Cardiac muscle cell (in vitro differentiated cells and primary cell): ENCODE measurements at places on chromosomes 13 and 19. TPM values are rescaled to one million over a fixed set of nuclear protein-coding genes. Genes with fewer than 3 reads are reported as not detected.

Gene ZNF681
- 2.7 and 3.2 TPM in 2 replicates for total RNA-seq

Gene CAPN12
- total RNA-seq: 1.6 and 10.9 TPM in 2 replicates

Gene CCNE1
- 11.7 and 15.9 TPM in 2 replicates for total RNA-seq

Gene TCF3
- total RNA-seq: 250 and 281 TPM in 2 replicates

Gene UQCRFS1
- 59.8 and 87.2 TPM in 2 replicates for total RNA-seq

Gene SIGLEC11
- total RNA-seq: 0.03 TPM in 1 of 2 replicates, not detected in the other
